Activated CD8-positive, alpha-beta T cell treated with anti-CD3 and anti-CD28 coated beads, Interleukin-2, amount 10 ng/mL, durations not matched to agents 7 days and 5 days (primary cell): ENCODE measurements at places on chromosomes 12 and 14. TPM values are rescaled to one million over a fixed set of nuclear protein-coding genes. Genes with fewer than 3 reads are reported as not detected.

Gene AKAP3
- 2.8 TPM for total RNA-seq

Gene NTN4
- total RNA-seq, result not detected

Gene IL22
- total RNA-seq, result not detected

Gene KRT77
- total RNA-seq, result not detected

Gene ACSM4
- not detected for total RNA-seq

Gene TAS2R20
- total RNA-seq, result 1.9 TPM

Gene HPD
- total RNA-seq, result not detected

Gene TMEM30B
- 0.66 TPM for total RNA-seq

Gene NANOG
- not detected for total RNA-seq

Gene SP7
- not detected for total RNA-seq

Gene TMPRSS12
- not detected for total RNA-seq

Gene SPIC
- total RNA-seq, result not detected

Gene OR11H6
- total RNA-seq, result not detected

Gene EPYC
- total RNA-seq, result not detected

Gene FICD
- 5.2 TPM for total RNA-seq

Gene LBHD2
- total RNA-seq, result not detected

Gene LTB4R2
- total RNA-seq, result 17.8 TPM

Gene TM9SF1
- 29.3 TPM for total RNA-seq

Gene TUNAR
- total RNA-seq, result not detected

Gene ZNF641
- 14.1 TPM for total RNA-seq

Gene TAS2R8
- total RNA-seq, result not detected

Gene FLRT2
- not detected for total RNA-seq

Gene ADAMTS20
- not detected for total RNA-seq

Gene HOXC6
- total RNA-seq, result not detected

Gene TMEM119
- not detected for total RNA-seq

Gene SNX6
- 83.3 TPM for total RNA-seq

Gene SERPINA9
- total RNA-seq, result not detected

Gene OASL
- total RNA-seq, result 33.5 TPM

Gene C12orf54
- total RNA-seq, result not detected
